ENCODE measurements at places on chromosomes 4 and X.

DNA sequence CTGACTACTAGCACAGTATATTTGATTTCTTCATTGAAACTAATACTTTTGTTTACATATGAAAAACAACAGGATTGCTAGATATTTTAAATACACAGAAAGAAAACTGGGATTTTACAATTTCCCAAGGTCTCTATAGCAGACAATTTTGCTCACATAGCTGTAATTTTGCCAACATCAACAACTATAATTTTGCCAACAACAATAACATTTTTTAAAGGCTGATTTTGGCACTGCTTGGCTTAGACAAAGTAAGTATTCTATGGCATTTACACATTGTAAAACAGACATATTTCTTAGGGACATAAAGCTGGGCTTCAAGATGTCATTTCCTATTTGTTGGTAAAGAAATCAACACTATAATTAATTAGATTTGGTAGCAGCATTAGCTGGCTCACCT lies 922.1 kb downstream of the RAB28 start:
- no peak for DNase-seq

GRCh38 chrX:103540145-103540544 lies 20.9 kb upstream of the RAB40A start:
- no peak for DNase-seq

DNA sequence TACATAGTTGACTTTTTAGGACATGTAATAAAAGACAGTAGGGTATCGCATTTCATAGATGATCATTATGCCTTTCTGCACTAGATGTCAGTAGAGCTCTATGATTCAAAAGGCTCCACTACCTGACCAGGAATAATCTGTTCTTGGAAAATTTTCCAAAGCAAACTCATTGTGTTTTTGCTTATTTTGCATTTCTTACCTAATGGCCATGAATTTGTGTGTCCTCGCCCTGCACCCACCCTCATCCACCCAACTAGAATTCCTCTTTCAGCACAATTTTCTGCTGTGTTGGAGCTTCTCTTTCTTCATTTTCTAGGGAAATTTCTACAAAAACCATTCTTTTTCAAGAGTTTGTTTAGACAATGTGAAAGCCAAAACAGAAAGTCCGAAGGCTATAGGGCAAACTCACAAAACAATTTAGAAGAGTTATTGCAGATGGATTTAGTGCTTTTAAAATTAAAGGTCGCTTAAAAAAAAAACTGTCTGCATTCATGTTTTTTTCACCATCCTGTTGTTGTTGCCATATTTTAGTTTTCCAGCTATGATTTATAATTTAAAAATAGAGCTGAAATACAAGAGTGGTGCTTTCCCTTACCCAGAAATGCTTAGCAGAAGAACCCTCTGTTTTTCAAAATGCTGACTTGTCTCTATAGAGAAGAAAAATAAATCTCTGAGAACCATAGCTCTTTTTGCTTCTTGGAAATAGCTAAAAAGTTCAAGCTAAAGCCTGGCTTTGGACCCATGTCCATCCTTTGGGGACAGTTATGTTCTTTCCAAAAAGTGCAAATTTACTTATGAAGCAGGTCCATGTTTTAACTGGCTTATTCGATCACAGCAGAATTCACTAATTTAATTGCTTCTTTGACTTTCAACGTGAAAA lies 183.7 kb downstream of the SPATA18 start:
- DNase-seq, result no peak

DNA sequence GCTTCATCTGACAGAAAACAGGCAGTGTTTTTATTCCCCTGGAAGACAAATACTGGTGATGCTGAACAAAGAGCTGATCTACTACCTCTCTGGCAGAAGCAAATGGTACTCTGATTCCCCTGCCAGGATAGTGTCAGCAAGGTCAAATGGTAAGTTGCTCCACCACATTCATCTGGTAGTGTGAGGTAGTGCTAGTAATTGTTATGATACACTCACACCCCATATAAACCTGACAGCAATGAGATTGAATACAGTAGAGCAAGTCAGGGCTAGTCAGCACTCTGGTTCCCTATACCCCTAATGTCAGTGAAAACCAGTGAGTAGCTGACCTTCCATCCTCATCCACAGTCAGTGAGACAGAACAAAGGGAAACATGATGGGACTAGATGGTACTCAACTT lies 3.4 kb upstream of the SPIN4 start:
- DNase-seq, result no peak

GRCh38 chrX:45714866-45715265 lies 514.2 kb upstream of the DIPK2B start:
- DNase-seq, result peak; percentile 82

- DNase-seq, result no peak
Measured at GRCh38 chr4:130703211-130703935, 1607.4 kb downstream of the C4orf33 start.

GRCh38 chr4:89164400-89164799 lies 53.1 kb downstream of the TIGD2 start:
- no peak for DNase-seq

DNA sequence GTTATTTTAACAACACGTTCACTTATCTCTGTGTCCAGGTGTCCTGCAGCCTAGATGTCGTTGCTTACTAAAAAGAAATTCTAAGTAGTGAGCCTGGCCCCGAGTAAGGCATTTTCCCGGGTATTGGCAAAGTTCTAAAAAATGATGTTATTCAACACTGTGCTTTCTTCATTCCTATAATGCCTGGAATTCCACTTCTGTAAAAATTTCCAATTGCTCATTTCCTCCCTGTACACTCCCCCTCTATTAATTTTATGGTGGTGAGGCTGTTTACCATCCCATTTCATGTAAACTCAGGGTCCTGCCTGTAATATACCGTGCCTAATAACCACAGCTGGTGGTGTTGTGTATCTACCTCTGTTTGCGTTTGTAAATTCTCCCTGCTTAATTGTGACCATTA lies 14.2 kb downstream of the BST1 start:
- DNase-seq, result no peak

- peak; percentile 69 for DNase-seq
Measured at GRCh38 chr4:57051095-57051494, 59.1 kb downstream of the IGFBP7 start.

DNA sequence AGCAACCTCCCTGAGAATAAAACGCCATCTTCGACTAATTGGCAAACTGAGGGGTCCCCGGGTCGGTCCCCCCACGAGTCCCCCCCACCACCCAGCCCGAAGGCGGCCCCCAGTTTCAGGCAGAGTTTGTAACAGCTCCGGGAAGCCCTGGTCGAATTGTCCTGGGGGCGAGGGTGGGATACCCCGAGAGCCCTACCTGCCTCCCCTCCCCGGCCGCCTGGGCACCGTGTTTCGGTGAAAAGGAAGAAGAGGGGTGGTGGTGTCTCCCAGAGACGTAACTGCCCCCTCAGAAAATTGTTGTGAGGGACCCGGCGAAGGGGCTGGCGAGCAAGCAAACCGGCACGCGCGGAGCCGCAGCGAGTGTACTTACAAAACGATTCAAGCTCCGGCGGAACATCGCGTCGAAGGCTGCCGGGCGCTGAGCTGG lies 1.2 kb downstream of the ATP11C start:
- DNase-seq, result no peak

DNA sequence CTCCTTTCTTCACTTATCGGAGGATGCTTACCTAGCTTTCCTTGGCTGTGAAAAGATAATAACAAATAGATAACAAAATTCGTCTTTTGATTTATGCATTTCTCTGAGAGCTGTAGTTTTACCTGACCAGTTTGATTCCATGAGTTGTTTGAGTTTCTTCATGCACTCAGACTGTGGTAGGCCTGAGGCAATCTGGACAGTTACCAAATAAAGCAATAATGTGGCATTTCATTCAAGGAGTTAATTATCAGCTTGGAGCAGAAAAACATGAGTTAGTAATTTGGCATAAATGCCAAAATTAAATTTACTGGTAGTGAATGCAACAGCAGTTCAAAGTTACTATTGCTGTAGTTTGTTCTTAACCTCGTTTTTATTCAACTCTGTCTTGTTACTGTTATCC lies 53.5 kb downstream of the FABP2 start:
- no peak for DNase-seq

DNA sequence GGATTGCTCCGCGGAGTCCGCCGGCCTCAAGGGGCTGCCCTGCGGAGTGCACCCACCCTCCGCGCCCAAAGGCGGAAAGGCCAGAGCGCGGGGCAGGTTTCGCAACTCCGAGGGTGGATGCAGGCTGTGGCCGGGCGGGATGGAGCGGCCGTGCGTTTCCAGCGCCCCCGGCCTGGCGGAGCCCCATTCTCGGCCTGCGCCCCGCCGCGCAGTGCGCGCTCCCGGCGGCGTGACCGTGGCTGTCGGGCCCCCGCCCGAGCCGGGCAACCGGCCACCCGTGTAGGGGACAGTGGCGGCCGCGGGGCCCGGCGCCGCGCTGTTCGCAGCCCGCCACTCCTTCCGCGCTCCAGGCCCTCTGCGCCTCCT lies 331 bp downstream of the SETD7 start:
- peak; percentile 46 for DNase-seq

DNA sequence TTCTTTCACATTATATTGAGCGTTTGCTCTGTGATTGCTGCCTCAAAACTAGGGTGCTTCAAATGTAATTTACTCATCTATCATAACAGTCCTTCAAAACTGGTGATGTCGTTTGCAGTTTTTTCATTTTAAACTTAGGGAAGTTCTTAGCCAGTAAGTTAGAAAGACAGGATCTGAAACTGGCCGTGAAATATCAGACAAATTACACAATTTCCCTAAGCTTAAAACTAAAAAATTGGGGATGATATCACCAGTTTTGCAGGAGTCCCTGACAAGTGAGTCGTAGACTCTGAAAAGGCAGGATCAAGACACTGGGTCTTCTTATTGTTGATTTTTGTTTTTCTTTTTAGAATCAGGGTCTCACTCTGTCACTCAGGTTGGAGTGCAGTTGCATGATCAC lies 44.8 kb downstream of the MOB1B start:
- peak; percentile 94 for DNase-seq

- no peak for DNase-seq
Measured at GRCh38 chrX:154720067-154720466, 30.8 kb downstream of the GAB3 start.

GRCh38 chrX:13821738-13822137 lies 4.8 kb upstream of the GPM6B start:
- no peak for DNase-seq

- DNase-seq, result no peak
Measured at GRCh38 chr4:121564840-121565375, 131.9 kb downstream of the ANXA5 start.

DNA sequence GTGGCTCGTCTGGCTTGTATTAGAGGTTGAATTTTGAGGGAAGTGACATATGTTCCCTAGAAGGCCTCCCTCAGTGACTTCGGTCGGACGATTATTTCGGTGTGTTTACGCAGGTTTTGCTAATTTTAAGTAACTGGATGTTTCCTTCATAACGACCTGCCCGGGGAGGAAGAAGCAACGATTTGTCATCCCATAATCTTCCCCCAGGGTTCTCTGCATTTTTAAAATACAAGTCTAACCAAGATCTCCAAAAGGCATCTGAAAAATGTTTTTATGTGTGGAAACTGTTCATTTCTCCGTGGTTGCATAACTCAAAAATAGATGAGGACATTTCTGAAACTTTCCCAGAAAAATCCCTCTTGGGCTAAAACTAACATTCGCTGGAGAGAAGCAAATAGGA lies 195.4 kb downstream of the SHOX start:
- DNase-seq, result no peak

- peak; percentile 38 for DNase-seq
Measured at GRCh38 chr4:47444031-47444430, 19.5 kb downstream of the COMMD8 start.

GRCh38 chrX:33062041-33062440 lies 149.3 kb downstream of the DMD start:
- no peak for DNase-seq

GRCh38 chr4:99827857-99828256 lies 11.2 kb downstream of the DAPP1 start:
- DNase-seq, result no peak

DNA sequence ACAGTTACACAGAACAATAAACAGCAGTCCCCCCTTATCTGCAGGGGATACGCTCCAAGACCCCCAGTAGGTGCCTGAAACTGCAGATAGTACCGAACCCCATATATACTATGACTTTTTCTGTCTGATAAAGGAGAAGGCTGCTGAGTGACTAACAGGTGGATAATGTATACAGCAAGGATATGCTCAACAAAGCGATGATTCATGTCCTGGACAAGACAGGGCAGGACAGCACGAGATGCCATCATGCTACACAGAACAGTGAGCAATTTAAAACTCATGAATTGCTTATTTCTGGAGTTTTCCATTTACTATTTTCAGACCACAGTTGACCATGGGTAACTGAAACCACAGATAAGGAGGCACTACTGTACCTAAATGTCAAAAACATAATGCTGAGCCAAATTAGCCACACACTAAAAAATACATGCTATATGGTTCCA lies 76.1 kb downstream of the MANBA start:
- DNase-seq, result no peak

DNA sequence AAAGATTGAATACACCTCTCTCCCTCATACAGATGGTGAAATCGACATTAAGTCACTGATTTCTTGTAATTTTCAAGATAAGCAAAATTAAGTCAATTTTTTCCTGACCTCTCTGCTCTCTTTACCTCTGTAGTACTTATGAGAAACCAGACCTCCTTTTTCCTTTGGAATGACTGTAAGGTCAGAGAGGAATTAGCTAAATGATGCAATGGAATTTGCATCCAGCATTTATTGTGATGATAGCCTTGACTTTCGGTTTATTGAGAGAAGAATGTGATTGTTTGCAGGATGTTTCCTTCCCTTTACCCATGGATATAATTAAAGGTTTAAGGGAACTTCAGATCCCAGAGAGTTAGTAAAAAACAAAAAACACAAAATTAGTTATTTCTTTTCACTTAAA lies 22.4 kb downstream of the STK26 start:
- no peak for DNase-seq

DNA sequence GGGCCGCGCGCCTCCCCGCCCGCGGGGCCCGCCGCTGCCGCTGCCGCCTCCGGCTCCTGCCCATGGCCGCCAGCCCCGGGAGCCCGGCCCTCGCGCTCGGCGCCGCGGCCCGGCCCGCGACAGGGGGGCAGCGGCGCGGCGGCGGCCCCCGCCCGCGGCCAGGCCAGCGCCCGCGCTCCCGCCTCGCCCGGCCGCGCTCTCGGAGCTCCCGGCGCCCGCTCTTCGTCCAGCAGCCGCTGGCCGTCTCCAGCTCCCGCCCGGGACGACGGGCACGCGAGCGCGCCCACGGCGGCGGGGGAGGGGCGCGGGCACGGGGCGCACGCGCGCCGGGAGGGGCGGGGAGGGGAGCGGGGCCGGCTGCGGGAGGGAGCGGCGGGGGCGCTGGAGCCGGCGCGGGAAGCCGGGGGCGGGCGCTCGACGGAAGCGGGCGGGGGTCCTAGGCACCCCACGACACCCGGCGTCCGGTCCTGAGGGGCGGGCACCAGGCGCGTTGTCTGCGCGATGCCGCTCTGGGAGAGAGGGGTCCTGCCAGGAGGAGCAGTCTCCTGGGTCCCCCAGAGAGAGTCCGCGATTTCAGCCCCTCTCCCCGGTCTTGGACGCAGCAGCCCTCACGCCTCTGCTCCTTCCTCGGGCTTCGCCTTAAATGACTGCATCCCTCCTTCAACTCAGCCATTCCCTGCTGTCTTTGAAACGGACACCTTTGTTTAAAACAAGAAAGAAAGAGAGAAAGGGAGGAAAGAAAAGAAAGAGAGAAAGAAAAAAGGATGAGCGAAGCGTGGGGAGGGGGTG lies 490 bp upstream of the PDZD4 start:
- DNase-seq, result no peak

GRCh38 chrX:32087663-32088062 lies 1015.8 kb upstream of the FTHL17 start:
- no peak for DNase-seq

- DNase-seq, result no peak
Measured at GRCh38 chr4:145048817-145049216, 49.2 kb downstream of the ANAPC10 start.

- DNase-seq, result no peak
Measured at GRCh38 chrX:29528281-29528680, 687.1 kb upstream of the MAGEB2 start.

GRCh38 chrX:70172221-70172620 lies 5.1 kb upstream of the DGAT2L6 start:
- no peak for DNase-seq
